Epithelial cell of esophagus (primary cell): ENCODE measurements at places on chromosomes 11 and 22.

- no peak for DNase-seq
Observed at GRCh38 chr11:89147229-89147628, 30.4 kb upstream of the TYR start.

DNA sequence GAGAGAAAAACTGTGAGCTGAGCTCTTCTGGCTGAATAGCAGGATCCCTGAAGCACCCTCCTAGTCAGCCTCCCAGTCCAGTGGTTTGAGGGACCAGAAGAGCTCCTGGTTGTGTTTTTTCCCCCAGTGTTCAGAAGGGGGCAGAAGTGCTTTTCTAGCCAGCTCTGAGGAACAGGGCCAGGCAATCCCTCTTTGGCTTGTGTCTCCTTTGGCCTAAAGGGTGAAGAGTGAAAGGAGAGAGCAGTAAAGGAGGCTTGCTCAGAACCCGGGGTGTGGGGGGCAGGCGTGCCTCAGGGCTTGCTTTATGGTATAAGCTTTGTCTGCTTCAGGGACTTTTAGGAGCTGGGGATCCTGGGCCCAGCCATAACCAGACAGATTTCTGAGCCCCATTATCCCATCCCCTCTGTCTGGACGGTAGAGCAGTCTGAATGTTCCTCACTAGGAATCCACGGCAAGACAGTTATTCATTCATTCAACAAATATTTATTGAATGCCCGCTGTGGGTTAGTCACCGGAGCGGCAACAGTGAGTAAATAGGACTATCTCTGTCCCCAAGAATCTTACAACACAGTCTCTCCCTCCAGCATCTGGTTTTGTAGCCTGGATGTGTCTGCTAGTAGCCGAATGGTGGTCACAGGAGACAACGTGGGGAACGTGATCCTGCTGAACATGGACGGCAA lies 14.5 kb downstream of the ACP2 start:
- DNase-seq, result peak; percentile 71

DNA sequence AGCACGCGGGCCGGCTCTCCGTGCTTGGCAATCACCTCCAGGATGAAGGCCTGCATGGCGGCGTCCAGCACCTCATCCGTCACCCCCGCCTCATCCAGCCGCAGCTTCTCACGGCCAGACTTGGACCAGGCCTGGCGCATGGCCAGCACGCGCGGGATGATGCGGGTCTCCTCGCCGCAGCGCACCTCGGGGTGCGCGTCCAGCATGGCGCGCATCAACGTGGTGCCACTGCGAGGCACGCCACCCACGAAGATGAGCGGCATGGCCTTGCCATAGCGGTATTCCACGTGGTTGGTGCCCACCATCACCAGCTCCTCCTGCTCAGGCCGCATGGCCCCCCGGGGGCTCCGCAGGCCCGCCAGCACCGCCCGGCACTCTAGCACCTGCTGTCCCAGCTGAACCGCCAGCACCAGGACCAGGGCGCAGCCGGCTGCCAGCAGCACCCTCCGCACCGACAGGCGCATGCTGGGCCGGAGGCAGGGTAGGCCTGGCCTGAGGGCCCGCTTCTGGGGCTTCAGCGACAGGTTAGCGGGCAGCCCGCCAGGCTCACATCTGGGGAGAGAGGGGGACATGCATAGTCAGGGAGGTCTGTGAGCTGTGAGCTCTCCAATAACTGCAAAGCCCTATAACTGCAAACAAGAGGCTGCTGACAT lies 29.0 kb upstream of the TFIP11 start:
- DNase-seq, result no peak

DNA sequence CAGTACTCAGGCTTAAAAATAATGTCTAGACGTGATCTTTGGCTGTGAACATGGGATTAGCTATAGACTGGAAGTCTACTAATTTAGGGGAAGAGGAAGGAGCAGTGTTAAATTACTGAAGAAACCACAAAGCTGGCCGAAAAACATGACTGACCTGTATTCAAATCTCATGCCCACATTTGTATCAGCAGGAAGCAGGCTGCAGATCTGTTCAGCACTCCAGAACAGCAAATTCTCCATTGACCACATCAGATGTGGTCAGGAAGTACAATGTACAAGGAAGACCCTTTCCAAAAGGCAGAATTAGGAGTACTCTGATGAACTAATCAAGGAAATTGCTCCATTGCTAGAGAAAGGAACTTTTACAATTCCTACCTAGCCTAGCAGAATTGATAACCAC lies 31.7 kb downstream of the DCDC1 start:
- DNase-seq, result no peak

DNA sequence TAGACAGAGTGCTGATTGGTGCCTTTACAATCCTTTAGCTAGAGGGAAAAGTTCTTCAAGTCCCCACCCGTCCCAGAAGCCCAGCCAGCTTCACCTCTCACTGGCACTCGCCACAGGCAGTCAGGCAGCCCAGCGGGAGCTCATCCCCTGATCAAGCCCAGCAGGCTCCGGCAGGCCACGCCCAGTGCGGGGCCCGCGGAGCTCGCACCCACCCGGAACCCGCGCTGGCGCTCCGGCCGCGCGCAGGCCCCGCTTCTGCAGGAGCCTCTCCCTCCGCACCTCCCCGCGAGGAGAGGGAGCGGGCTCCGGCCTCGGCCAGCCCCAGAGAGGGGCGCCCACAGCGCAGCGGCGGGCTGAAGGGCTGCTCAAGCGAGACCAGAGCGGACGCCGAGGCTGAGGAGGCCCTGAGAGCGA lies 202.4 kb upstream of the PDGFD start:
- DNase-seq, result no peak

- DNase-seq, result no peak
Observed at GRCh38 chr22:36730176-36730858, 26.8 kb upstream of the CACNG2 start.

DNA sequence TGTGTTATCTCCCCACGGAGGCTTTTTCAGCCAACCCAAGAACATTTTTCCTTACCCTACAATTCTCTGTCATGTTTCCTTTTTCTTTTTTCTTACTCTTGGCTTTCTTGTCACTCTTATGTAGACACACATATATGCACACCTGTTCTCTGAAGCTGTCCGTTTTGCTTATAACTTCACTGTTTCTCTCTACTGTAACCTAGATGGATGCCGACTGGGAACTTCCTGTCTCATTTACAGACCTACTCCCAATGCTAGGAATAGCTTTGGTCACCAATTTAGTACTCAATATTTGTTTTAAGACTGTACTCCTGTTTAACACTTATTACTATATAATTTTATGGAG lies 9.9 kb upstream of the CASP12 start:
- no peak for DNase-seq

DNA sequence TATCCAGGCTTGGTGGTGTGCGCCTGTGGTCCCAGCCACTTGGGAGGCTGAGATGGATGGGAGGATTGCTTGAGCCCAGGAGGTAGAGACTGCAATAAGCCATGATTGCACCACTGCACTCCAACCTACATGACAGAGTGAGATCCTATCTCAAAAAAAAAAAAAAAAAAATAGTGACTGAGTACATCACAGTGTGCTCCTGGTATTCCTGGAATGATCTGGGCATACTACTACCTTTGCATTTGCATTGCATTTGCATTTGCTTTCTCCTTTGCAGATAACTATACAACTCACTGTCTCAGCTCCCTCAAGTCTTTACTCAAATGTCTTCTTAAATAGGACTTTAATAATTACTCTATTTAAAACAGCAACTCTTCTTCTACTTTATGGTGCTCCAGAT lies 51.8 kb downstream of the DLG2 start:
- no peak for DNase-seq

DNA sequence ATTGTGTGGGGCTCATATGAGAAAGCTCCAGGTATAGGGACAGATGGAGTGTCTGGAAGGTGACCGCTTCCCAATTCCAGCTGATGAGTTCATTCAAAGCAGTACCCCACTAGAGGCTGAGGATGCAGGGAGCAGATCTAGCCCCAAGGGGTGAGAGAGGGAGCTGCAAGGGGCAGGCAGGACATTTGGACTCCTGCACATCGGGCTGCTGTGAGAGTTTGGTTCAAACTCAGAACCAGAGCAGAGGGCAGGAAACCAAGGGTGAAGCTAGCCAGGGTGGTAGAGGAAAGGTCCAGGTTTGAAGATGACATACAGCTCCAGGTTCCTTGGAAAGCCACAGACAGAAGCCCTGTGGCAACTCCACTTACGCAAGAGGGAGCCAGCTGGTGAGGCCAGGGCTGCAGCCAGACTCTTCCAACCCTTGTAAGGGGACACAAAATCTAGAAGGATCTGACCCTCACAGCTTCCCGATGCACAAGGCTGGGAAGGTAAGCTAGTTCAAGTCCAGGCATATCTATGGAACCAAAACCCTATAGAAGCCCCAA lies 1.9 kb downstream of the CSNK2A3 start:
- DNase-seq, result peak; percentile 22

GRCh38 chr22:30423959-30424533 lies 1.5 kb upstream of the MTFP1 start:
- DNase-seq, result peak; percentile 99

GRCh38 chr11:73176145-73176873 lies 34.2 kb upstream of the FCHSD2 start:
- DNase-seq, result no peak

DNA sequence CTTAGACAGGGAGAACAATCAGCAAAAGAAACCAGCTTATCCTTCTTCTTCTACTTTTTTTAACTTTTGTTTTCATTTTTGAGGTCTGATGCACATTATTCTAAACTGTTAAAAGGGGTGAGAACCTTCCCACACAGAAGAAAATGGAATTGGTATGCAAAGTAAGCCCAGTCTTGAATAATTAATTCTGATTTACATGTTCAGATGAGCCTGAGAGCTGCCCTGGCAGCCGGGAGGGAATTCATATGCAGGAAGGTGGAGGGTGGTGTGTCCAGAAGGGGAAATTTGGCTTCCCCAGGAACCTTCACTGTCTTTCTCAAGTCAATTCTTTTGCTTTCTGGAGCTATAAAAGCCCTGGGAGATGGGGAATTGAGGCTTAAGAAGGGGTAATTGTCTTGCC lies 181.0 kb downstream of the INSC start:
- no peak for DNase-seq

- no peak for DNase-seq
Observed at GRCh38 chr22:33789690-33790253, 130.5 kb downstream of the LARGE1 start.

DNA sequence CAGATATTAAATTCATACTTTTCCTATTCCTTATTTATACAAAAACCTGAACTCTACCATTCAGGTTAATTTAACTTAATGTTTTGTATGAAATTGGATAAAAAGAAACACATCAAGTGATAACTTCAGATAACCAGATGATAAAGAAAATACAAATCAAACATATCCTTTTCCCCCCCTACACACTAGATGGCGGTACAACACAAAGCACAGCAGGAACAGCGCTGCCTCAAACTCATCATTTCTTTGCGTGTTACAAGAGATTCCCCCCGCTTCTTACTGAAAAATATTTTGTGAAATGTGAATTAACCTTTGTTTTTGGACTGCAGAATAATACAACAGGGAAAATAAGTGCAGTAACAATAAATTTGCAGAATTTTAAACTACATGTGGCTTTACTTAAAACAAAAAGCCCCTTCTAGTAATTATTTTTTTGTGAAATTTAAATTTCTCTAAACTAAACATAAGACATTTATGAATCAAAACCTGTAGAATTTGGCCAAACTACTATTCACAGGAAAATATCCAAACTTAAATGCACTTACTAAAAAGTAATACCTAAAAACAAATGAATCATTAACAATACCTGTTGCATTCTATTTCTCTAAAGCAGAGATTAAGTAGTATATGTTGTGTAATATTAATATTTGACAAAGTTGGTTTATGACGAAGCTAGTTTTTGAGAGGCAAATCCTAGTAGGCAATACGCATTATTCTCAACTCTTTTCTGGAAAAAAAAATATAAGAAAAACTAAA lies 74.4 kb downstream of the ARHGAP32 start:
- peak; percentile 79 for DNase-seq

GRCh38 chr22:36671404-36671803 lies 32.1 kb downstream of the CACNG2 start:
- DNase-seq, result no peak
